ENCODE measurements at places on chromosomes 2 and 18.

GRCh38 chr2:127479866-127480743, 46.2 kb downstream of the IWS1 start:
- DNase-seq = no peak

DNA sequence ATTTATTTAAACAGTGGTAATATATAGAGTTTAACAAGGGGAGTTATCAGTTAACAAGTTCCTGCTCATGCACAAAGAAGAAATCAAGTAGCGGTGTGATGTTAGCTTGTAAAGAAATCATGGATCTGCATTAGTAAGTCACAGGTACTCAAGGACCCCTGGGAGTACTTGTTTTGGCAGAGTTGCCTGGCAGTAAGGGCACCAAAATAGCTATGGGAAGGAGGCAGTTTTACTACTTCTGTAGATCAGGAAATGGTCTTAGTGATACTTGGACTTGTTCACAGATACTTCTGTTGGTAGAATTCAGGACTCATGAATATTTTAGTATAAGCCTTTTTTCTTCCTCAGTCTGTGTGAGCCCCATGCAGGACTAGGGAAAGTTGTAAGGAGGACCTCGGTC, 107.3 kb upstream of the IL1R2 start:
- DNase-seq = no peak

DNA sequence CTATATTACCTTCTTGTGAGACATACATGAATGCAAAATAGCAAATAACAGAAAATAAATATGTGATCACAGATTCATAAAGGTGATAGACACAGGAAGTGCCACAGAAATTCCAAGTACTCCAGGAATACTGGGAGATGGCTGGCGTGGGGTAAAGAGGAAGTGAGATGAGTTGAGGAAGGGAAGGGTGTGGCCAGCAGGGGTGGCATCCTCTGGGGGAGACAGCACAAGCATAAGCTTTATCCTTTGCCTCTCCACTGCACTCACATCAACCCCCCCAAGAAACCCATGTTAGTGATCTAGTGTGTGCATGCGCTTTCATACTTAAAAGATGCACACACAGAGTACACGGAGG, 94.8 kb upstream of the B3GNT7 start:
- no peak for DNase-seq

GRCh38 chr2:40554665-40555294, 102.9 kb upstream of the SLC8A1 start:
- DNase-seq = peak; percentile 48

DNA sequence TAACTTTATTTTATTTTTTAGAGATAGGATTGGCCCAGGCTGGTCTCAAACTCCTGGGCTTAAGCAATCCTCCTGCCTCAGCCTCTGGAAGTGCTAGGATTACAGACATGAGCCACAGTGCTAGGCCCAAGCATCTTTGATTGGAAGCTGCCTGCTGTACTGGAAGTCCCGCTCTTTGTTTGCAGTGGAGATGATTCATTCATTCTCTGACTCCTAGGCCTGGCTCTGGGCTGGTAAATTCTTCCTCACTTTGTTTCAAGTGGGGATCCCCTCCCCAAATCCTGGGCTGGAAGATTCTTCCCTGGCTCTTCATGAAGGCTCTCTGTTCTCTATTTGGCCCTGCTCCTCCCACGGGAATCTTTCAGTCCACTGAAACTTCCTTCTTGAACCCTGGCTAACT, 81.9 kb downstream of the NEURL3 start:
- DNase-seq = no peak

DNA sequence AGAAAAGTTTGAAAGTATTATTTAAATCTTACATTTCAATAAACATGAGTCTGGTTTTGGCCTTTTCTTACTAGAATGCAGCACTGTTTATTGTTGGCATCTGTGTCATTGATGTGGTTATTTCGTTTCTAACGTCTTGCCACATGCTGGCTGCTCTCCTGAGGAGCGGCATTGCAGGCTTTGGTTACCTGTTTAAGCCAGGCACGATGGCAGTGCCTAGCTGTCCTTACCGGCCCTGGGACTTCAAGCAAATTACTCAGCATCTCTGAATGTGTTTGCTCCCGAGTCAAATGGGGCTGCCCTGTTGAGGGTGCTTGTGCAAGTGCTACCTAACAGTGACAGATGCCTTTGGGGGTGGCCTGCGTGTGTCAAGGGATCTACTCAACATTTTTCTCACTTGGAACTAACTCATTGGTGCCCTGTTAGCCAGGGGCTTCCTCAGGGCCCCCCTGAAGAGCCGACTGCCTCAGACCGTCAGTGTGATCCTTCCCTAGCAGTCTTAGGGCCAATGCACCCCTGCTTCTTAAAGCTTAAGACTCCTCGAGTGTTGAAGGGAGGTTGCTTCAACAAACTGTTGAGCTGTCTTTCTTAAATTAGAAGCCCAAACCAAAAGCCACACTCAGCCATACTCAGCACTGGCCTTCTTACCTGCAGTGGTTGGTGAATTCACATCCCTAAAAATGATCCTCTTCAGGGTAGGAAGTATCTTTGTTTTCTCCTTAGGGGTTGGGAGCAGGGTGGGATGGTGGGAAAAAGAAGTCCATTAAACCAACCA, 151.5 kb downstream of the NCK2 start:
- DNase-seq = no peak

- no peak for DNase-seq
These were observed 147.5 kb upstream of the DAPL1 start for GRCh38 chr2:158647436-158648231.

DNA sequence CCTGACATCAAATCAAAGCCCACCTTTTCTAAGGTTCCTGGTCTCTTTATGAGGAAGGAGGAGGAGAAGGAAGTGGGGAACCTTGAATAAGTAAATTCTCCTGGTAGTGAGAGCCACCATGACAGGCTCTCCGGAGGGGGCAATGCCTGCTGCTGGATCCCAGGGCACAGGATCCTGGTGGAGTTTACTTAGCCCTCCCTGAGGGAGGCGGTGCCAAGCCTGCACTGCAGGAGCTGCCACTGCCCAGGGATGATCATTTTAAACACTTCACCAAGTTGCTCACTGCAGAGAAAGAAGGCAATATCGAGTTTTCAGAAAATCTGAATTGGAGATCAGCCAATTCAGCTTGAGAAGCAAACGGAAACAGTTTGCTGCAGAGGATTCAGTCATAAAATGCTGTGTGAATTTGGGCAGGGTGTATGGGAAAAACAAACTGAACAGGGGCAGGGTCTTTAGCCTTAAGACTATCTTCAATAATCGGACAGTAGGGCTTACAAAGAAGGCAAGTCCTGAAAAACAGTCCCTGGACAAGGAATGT, 200.7 kb downstream of the RAD51AP2 start:
- no peak for DNase-seq

DNA sequence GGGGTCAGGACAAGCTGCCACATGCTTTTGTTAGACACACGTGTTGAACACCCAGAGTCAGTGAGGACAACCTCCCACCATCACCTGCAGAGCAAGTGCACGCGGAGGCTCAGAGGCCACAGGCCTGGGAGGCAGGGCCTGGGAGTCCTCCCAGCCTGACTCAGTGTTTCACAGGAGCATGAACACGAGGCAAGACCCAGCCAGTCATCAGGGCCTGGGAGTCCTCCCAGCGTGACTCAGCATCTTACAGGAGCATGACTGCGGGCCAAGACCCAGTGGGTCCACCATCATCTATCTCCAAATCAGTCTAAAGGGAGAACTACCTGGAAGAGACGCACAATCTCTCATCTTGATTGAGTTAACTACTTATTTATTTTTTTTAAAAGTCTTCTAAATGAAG, 112.6 kb upstream of the PXDN start:
- DNase-seq = no peak

GRCh38 chr18:45330170-45330594, 285.1 kb upstream of the SLC14A2 start:
- no peak for DNase-seq

- DNase-seq = no peak
These were observed 85.0 kb upstream of the LYPD1 start for GRCh38 chr2:132754867-132755472.

DNA sequence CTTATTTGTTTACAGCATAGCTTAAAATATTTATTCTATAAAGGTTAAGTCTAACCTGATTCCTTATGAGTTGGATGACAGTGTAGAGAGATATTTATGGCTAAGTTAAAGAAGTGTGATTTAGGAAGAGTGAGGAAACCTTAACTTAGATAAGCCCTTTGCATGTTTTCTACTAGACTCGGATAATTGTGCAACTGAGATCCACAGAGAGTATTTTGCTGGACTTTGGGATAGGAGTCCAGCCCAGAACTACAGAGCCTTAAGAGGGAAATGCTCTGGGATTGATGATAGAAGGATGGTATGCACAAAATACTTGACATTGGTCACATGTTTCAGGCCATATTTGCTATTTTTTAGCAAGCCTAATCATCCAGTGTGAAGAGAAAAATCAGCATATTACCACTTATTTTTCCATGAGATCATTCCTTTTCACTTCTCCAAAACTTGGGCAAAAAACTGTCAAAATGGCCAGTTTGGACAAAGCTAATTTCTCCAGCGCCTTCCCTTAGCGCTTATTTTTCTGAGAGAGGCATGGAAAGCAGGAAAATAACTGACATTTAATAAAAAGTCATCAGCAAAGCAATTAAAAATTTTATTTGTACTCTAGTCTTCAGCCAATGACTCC, 3.1 kb downstream of the CD28 start:
- DNase-seq = no peak

- no peak for DNase-seq
These were observed 5.0 kb downstream of the CXCR2 start for GRCh38 chr2:218130822-218131221.

GRCh38 chr2:9717886-9718451, 87.2 kb upstream of the YWHAQ start:
- DNase-seq = no peak

- DNase-seq = no peak
These were observed 120.3 kb upstream of the UXS1 start for GRCh38 chr2:106314444-106314843.

GRCh38 chr18:24274837-24275236, 122.8 kb downstream of the OSBPL1A start:
- no peak for DNase-seq

DNA sequence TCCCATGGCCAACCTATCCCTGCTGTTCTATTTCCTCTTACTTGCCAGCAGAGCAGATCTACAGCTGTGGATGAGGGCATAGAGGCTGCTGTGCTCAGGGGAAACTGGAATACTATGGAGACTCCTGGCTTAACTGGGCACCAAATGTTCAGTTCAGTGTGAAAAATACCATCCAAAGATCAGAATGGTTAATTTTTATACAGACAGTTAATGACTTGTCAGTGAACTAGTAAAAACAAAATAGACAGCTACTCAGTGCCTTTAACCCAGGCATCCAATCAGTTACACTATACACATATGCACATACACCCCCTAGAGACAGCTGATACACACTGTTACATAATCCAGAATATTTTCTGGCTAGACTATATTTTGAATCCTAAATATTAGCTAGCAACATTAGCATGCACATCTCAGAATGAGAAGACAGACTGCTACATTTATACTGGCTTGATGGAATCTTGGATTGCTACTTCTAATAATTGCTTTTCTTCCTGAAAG, 59.1 kb upstream of the WIPF1 start:
- DNase-seq = no peak

DNA sequence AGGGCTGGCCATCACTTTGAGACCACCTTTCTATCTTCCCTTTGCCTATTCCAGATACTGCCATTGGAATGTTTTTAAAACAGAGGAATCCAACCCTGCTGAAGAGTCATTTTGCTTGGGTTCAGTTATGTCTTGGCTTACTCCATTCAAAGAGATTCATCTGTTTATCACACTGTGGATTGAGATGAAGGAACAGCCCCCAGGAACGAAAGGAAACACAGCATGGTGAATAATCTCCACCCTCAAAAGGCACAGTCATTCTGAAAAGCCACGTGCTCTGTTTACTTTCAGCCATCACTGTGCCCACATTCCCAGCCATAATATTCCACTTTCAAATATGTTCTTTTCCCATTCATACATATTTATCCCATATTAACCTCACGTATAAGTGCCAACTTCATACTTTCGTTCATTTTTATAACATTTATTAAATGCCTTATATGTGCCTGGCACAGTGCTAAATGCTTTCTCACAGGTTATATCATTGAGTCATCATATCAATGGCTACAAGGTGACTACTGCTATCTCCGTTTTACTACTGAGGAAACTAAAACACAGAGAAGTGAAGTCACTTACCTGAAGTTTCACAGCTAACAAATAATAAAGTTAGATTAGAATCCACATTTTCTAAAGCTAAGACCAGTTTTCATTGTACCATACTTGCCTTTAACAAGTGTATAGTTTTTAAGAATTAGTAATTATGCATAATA, 143.6 kb downstream of the OSR1 start:
- DNase-seq = no peak

- DNase-seq = no peak
These were observed 5.8 kb downstream of the TWIST2 start for GRCh38 chr2:238853721-238854120.

DNA sequence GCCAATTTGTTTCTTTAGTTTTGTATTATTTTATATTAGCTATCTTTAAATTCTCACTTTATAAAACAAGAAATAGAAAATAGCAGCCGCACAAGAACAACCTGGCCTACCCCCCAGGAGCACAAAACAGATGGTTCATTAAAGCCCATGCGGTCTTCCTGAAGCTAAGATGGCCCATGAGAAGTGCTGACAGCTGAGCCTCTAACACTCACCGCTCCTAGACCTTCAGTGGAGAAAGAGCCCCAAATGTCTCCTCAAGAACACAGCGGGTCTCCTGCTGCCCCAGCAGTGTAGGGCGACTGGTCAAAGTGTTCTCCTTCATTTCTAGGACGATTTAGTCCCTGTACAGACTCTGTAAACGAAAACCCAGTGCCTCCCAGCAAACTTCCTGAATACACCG, 45.1 kb downstream of the LPIN2 start:
- no peak for DNase-seq

- no peak for DNase-seq
These were observed 271.3 kb downstream of the ICOS start for GRCh38 chr2:204207866-204208265.

- DNase-seq = no peak
These were observed 56.9 kb upstream of the NFU1 start for GRCh38 chr2:69494126-69494525.

GRCh38 chr2:64036034-64036705, 16.9 kb upstream of the VPS54 start:
- no peak for DNase-seq

DNA sequence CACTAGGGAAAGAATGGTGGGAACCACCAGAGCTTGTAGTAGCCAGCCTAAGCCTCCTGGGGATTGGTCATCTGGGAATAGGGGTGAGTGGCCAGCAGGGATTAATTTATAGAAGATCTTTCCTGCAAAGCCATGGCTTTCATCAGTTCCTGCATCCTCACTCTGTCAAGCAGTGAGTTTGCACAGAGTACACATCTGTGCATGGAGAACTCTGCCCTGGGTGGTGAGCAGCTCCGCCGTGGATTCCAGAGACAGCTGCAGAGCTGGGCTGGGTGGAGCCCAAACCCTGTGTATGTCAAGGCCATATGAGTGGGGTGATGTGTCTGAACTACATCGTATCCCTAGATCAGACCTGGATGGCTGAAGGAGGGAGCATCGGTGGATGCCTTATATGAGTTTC, 182.2 kb downstream of the GLI2 start:
- DNase-seq = no peak

- no peak for DNase-seq
These were observed 66.3 kb upstream of the RPE start for GRCh38 chr2:209936106-209936666.

Measured in HEK293T (cell line).